ENCODE measurements at places on chromosomes 11 and 22. TPM values are rescaled to one million over a fixed set of nuclear protein-coding genes. Genes with fewer than 3 reads are reported as not detected.

- DNase-seq, result no peak
These were observed 825 bp downstream of the FBXO3 start for GRCh38 chr11:33773404-33773986.

- DNase-seq, result no peak
These were observed 145.3 kb downstream of the NCAM1 start for GRCh38 chr11:113106507-113106906.

DNA sequence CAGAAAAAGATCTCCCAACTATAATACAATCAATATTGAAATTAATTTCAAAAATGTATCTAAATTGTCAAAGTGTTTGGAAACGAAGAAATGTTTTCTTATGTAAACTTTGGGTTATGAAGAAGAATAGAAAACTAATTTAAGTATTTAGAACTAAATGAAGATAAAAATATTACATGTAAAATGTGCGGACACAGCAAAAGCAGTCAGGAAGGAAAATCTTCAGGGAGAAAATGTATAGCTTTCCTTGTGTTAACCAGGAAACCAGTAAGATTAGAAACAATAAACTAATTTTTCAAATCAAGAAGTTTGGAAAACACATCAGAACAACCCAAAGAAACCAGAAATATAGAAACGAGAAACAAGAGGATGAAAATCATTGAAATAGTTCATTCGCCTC lies 466.5 kb downstream of the BRD1 start:
- DNase-seq, result no peak

GRCh38 chr11:96045622-96046456 lies 121.9 kb upstream of the MTMR2 start:
- DNase-seq, result no peak

- DNase-seq, result peak; percentile 93
These were observed at the start of gene KCNQ1OT1 for GRCh38 chr11:2699531-2700414. KCNQ1OT1 (minus strand) TSS chr11:2699994.

- no peak for DNase-seq
These were observed 69.1 kb upstream of the AKIP1 start for GRCh38 chr11:8841899-8842298.

- no peak for DNase-seq
These were observed 2.3 kb downstream of the NAGA start for GRCh38 chr22:42068291-42068690.

DNA sequence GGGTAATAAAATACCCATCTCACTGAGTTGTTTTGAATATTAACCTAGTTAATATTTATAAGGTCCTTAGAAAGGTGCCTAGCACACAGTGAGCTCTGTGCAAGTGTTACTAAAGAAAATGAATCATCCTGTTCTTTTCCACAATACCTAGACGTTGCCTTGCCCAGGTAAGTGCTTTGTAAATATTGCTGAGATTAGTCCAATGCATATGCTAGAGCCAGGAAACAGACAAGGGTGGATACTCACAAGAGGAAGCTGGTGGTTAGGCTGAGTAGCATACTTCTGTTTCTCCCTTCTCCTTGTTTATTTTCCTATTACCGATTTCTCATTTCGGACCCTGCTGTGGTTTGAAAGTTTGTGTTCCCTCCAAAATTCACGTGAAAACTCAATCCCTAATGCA lies 58.1 kb upstream of the BARX2 start:
- DNase-seq, result no peak

DNA sequence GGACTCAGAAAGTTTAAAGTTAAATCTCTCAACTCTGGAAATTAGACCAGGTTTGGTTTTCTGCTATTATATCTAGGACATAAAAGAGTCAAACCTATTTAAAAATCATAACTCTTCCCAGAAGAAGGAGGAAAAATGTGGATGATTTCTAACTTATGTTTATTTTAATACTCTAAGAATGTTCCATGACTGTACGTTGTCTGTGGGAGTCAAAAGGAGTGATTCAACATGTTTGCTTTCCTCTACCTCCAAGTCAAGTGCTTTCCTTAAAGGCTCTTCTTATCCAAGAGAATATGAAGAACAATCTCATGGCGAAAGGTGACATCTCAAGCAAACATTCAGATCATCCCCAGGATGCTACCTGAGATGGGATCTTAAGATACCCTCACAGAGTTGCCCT lies 21.6 kb downstream of the OR51E1 start:
- DNase-seq, result no peak

DNA sequence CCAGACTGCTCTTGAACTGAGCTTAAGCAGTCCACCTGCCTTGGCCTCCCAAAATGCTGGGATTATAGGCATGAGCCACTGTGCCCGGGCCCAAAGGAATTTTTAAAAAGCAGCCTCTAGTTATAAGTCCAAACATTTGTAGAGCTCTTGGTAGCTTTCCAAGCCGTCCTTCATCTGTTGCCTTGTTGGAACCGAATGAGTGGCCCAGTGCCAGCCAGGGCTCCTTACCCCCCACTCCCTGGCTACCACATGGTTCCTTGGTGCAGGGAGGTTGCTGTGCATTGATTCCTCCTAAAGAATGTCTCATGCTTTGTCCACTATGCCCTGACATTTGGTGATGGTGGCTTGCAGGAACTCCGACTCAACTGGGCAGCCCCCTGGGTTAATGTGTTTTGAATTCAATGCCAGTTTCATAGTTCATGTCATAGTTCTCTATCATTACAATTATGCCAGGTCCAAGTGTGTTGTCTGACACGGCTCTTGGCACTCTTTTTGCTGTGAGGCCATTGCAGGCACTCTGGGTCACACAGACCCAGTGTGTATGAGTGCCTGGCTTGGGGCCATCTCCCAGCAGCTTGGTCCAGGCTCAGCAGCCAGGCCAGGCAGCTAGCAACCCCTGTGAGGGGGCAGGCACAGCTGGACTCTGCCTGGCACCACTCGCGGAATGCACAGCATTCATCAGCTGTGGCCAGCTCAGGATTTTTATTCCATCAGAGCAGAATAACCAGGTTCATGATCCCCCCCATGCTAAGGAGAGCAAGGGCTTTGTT lies 13.3 kb upstream of the MICALL1 start:
- peak; percentile 70 for DNase-seq

GRCh38 chr11:111777094-111778046 lies 11.2 kb upstream of the PPP2R1B start:
- peak; percentile 78 for DNase-seq

GRCh38 chr22:47296405-47297260 lies 534.2 kb downstream of the TBC1D22A start:
- no peak for DNase-seq

- DNase-seq, result peak; percentile 66
These were observed 38.7 kb upstream of the TTC36 start for GRCh38 chr11:118488480-118489109.

- no peak for DNase-seq
These were observed 287.4 kb downstream of the BRD1 start for GRCh38 chr22:49540084-49540912.

- no peak for DNase-seq
These were observed 661.9 kb downstream of the CNTN5 start for GRCh38 chr11:99682646-99683045.

DNA sequence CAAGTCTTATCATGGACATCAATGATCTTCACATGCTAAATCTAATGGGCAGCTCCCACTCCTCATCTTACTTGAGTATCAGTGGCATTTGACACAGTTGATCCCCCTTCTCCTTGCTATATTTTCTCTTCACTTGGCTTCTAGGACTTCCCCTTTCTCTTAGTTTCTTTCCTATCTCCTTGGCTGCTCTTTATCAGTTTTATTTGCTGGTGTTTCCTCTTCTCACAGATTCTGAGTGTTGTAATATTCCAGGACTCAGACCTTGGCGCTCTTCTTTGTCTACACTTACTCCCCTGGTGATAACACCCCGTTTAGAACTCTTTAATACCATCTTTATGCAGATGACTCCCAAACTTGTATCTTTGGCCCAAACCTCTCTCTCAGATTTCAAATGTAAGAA lies 33.9 kb upstream of the RASSF10 start:
- DNase-seq, result no peak

GRCh38 chr11:108237058-108237481 lies 14.2 kb downstream of the ATM start:
- DNase-seq, result no peak

DNA sequence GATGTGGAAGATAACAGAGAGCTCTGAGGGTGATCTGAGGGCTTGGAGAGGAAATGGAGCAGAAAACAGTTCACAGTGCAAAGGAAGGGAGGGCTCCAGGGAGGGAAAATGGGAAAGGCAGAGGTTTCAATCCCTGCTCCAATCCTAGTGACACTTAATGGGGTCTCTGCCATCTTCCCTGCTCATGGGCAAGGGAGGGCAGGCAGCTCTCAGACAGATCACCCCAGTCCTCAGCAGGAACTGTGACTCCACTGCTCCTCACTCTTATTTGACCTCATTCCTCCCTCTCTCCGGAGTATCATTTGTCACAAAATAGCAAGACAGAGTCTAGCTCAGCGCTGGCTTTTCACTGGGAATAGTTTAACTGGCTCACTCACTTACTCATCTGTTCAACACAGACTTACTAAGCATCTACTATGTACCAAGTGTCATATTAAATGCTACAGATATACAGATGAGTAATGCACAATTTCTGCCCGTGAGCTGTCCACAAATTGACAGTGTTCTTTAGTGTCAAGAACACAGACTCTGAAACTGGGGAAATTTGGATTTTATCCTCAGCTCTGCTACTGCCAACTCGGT lies 817.4 kb downstream of the OPCML start:
- no peak for DNase-seq

GRCh38 chr11:44899959-44900358 lies 50.7 kb downstream of the TP53I11 start:
- no peak for DNase-seq

DNA sequence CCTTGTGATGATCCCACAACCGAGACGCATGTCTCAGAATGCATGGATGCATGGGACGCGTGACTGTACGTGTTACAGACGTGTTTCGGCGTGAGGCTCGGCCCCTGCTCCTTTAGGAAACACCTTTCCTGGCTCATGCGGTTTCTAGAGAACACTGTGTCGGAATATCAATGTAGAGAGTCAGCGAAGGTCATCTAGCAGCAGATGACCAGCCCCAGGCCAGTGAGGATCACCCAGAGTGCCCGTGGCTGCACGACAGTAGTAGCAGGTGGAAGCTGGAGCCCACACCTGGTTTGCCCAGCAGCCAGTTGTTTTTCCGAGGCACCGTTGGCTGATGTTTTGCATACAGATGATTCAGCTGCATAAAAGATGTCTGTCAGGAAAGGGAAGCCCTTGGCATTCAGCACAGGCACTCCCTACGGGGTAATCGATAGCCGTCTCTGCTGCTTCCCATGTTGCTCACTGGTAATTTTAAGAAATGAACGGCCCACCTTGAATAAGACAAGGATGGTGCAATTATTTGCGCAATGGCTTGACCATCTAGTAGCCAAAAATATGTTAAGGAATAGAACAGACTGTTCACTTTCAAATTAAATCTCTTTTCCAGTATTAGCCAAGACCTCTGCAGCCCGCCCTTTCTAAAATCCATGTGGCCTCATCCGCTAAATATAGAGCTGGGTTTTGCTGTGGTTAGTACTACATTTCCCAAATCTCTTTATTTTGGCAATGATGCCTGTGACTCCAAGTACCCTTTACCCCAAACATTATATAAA lies 1.1 kb upstream of the CLTCL1 start:
- DNase-seq, result peak; percentile 61

DNA sequence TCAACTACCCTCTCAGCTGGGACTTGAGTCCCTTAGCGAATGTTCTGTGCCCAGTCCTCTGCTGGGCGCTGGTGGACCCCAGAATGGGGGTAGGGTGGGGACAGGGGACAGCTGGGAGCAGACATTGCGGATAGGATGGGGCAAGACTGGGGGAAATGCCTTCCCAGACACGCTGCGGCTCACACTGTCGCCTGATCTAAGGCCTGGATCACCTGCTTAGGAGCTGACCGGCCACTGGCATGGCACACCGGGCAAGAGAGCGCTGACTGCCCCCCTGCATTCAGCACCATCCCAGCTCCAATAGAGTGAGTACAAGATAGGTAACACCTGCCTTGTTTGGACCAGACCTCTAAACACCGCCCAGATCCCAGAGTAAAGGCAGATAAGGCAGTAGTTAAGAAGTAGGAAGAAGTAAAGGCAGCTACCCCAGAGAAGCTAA lies 1.4 kb downstream of the ARVCF start:
- DNase-seq, result no peak

GRCh38 chr11:11756718-11757117 lies 85.1 kb upstream of the USP47 start:
- no peak for DNase-seq

DNA sequence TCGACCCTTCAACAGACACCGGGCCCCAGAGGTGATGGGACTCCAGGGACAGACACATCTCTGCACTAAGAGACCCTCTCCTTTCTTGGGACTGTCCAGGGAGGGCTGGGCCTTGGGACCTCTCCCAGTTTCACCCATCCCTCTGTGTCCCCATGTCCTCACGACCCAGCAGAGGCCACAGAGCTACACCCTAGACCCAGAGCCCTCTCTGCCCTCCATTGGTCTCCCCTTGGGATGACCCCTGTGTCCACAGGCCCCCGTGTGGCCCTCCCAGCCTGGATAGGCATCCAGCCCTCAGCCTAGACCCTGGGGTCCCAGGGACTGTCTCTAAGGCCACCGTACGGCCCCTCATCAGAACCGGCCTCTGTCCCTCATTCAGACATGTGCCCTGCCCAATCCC lies 7.5 kb upstream of the DRICH1 start:
- no peak for DNase-seq

DNA sequence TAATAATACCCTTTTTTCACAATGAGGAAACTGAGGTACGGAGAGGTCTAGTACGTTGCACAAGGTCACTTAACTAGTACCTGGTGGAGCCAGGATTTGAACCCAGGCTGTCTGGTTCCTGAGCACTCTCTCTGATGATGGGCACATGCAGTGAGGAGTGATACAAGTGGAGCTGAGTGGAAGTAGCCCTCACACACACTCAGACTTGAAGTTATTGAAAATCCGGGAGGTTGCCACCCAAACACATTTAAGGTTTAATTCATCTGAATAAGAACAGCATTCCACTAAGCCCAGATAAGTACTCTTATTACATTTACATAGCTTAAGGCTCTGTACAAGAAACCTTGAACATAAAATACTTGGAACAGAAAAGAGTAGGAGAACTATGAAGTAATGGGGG lies 4.8 kb downstream of the GRAP2 start:
- no peak for DNase-seq

Gene OSBPL5
- total RNA-seq, result 3.6 TPM

Gene GAB4
- total RNA-seq, result not detected

Gene MS4A6E
- not detected for total RNA-seq

Gene POU2AF2
- not detected for total RNA-seq

Gene DLG2
- 4.7 TPM for total RNA-seq

Gene GP1BB
- 0.75 TPM for total RNA-seq

Gene CARD18
- not detected for total RNA-seq

Gene SPTBN2
- 55.1 TPM for total RNA-seq

Gene OR4C5
- not detected for total RNA-seq

Gene SLC15A3
- 8.8 TPM for total RNA-seq

Gene AP1B1
- total RNA-seq, result 37.9 TPM
